ENCODE measurements at places on chromosomes 6 and 20.

- DNase-seq = no peak
These were observed 627.4 kb upstream of the CITED2 start for GRCh38 chr6:140001821-140002341.

- DNase-seq = no peak
These were observed 10.3 kb upstream of the ERVFRD-1 start for GRCh38 chr6:11121851-11122250.

- DNase-seq = no peak
These were observed 123.2 kb upstream of the RIPOR2 start for GRCh38 chr6:25058941-25059340.

DNA sequence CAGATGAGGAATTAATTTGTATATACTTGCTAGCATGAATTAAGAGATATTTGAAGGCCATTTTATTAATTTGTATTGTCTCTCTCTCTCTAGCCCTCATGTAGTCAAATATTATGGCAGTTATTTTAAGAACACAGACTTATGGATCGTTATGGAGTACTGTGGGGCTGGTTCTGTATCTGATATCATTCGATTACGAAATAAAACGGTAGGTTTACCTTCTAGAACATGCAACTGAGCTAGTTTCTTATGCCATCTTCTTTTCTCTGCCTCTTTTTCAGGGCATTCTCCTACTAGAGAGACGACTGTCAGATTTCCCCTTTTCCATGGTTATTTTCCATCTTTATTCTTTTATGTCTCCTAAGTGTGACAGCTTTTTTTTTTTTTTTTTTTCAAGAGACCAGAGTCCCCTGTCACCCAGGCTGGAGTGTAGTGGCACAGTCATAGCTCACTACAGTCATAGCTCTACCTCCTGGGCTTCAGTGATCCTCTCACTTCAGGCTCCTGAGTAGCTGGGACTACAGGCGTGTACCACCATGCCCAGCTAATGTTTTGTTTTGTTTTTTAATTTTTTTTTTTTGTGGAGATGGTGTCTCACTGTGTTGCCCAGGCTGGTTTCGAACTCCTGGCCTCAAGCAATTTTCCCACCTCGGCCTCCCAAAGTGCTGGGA is 15.6 kb downstream of the STK4 start:
- no peak for DNase-seq

DNA sequence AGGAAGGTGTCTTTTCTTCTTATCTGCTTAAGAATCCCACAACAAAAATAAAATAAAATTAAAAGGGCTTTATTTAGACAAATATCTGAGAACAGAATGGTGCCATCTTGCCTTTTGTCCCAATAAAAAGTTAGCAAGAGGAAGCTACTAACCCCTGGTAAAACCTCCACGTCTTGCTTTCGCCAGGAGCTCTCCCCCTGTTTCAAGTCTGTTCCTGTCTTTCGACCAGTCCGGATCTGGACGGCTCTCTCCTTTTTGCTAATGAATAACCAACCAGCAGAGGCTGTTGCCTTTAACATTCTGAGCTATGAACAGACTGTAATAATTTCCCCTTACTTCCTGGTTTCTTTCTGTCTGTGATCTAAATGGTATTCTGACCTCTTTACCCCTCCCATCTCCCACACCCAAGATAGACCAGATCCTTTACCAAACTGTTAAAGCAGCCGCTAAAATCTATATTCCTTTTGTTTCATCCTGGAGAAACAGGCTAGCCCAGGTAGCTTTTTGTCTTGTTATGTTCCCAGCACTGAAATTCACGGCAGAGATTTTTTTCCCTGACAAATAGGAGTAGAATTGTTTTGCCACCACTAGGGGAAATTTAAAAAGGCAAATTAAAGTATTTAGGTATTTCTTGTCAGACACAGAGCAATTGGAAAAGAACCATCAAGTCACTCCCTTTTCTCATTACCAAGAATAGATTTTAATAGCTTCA is at the start of gene FRK:
Gene FRK (minus strand): TSS at position 320 of the 712 bp plus-strand sequence. CDS start 580 bp downstream, outside the sequence.
- no peak for DNase-seq

DNA sequence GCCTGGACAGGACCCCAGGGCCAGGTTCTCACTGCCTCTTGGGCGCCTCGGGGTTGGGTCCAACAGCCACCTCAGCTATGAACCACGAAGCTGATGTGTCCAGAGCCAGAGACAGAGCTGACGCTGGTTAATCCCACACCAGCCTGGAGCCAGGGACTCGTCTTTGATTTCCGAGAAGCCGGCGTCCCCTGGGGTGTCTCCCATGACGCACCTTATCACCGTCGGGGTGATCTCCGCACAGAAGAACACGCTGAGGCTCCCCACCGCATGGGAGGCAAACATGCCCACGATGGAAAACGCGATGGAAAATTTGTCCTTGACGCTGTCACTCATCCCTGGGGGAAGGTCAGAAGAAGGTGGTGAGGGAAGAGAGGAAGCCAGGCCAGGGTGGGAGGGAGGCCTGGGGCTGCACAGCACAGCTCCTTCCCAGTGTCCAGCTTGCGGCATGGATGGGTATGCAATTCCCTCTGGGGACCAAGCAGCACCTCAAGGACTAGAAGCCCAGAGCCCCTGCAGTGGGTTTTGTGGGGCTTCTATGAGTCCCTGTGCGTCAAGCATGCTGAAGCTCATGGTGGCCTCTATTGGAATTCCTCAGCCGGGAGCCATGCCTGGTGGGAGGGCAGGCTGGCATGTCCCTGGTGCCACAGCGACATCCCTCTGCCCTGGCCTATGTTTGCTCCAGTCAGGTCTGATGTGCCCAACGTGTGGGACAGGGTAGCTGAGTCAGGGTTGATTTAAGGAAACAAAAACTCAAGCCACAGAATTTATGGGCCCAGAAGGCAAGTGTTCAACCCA is 25.1 kb downstream of the PSMG4 start:
- DNase-seq = no peak

GRCh38 chr6:21342501-21342900 is 251.1 kb upstream of the SOX4 start:
- DNase-seq = no peak

DNA sequence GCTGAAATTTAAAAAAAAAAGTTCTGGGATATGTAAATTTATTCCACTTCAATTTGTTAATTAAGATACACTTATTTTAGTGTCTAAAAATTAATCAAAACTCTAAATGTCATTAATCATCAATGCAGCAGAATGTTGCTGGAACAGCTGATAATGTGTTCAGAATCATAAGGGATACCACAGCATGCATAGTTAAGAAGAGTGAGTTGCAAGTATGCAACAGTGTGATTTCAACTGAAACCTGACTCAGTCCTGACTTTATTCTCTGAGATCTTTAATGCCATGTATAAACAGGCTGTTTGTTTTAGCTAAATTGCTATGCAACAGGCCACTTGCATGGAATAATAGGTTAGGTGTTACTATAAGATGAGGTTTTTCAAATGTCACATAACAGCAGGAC is 1.4 kb downstream of the GRIK2 start:
- DNase-seq = no peak

DNA sequence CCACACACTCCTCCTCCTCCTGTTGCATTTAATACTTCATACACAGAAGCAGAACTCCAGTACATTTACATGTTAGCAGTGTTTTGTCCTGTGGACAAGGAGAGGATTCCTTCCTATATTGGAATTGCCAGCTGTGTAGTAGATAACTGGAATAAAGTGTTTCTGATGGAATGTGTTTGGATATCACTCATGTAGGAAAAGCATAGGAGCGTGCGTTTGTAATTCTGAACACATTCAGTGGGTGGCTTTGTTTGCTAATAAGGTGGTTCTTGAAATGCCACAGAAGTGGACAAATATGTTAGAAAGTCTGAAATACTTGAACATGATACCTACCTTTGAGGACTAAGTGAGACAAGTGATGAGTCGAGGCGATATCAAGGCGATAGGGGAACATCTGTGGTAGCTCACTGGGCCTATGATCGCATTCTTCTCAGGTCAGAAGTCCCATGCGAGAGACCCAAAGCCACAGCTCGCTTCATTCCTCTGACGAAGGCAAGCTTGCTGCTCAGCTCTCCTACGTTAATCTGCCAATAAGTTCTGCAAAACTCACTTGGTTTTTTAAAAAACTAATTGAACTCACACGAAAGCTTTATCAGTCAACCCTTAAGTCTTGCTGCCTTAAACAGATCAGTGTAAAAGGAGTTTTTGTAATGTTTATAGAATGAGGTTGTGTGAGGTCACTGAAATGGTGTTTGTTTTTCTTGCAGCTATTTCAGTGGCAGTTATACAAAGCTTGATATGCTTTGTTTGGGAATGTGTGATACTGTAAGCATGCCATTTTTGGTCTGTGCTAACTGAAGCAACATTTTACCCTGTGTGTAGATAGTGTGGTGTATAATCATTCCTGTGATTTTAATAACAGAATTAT is 159.9 kb downstream of the SOX4 start:
- no peak for DNase-seq

Data from stimulated activated CD4-positive, alpha-beta T cell treated with anti-CD3 and anti-CD28 coated beads, TNF-alpha, amount 100 ng/mL, for 1 hour (primary cell).